ENCODE measurements at places on chromosomes 11 and 22. TPM values are rescaled to one million over a fixed set of nuclear protein-coding genes. Genes with fewer than 3 reads are reported as not detected.

The UPB1 gene
- 0.40 TPM for total RNA-seq

- no peak for DNase-seq
Observed at GRCh38 chr11:43440486-43440885, 81.8 kb downstream of the TTC17 start.

DNA sequence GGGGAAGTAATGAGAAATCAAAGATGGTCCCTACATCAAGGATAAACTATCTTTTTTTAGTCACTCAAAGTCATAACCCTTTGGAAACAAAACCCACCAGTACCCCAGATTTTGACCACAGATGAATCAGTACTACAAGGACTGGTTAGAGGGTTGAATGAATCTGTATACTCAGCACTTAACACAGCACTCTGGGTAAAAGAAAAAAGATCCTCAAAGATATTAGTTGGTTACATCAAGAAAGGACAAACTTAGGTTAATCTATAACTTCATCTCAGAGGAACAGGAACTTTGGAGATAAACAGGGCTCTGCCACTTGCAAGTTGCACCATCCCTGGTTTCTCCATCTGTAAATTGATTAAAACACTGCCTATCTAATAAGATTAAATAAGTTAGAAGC, 18.8 kb downstream of the SC5D start:
- DNase-seq: no peak

DNA sequence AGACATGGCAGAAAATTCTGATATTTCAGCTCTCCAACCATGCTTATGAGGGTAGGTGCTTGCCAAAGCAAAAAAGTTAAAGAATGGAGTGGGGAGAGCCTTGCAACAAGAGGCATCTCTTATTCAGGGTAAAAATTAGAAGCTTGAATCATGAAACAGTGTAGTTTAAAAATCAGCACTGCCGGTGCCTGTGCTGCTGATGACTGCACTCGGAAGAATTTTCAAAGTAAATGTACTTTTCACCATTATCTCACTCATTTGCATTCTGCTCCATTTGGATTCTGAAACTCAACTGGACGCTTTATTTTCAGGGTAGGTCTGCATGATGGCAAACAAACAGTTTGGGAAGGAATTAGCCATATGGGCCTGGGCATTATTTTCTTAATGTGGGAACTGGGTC, 126.3 kb downstream of the KIRREL3 start:
- no peak for DNase-seq

DNA sequence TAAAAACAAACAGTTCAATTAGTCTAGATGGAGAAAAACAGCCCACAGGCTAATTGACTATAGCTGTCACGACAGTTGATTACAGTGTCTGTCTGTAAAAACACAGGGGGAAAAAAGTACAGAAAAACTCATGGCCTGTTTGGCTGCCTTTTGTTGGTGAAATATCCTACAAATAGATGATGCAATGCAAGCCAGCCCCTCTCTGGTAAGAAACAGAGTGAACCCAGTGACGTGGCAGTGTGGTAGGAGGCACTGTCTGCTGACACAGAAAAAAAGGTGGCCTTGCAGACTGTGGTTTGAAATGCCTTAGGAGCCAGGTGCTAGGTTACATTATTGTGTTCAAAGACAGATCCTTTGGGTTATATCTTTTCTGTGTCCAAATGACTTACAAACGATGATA, 431.4 kb upstream of the CCDC90B start:
- DNase-seq: no peak

The MPPED1 gene
- total RNA-seq: not detected

- peak; percentile 67 for DNase-seq
Observed at GRCh38 chr22:31947296-31947695, 3.0 kb downstream of the YWHAH start.

GRCh38 chr11:16603890-16604793, 134.3 kb upstream of the C11orf58 start:
- DNase-seq: no peak

GRCh38 chr11:17384002-17384511, 4.4 kb downstream of the KCNJ11 start:
- peak; percentile 85 for DNase-seq

GRCh38 chr11:125313271-125314219, 149.0 kb downstream of the PKNOX2 start:
- no peak for DNase-seq

DNA sequence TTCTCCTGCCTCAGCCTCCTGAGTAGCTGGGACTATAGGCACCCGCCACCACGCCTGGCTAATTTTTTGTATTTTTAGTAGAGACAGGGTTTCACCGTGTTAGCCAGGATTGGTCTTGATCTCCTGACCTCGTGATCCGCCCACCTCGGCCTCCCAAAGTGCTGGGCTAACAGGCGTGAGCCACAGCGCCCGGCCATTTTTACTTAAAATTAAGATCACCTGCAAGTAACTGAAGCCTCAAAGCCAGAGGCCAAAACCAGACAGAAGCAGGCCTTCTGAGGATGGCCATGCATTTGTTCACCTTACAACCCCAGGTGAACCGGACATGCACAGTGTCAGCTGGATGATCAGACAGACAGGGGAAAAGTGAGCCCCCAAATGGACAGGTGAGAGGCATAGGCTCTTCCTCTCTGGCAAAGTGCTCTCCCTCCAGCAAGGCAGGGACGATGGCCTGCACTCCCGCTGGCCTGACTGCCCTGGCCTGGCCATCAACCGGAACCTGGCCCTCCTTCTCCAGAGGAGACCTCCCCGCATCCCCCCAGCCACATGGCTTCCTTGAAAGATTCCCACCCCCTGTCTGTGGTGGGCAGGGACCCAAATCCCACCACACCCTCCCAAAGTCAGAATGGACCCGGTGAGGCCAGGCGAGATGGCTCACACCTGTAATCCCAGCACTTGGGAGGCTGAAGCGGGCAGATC, 25.9 kb downstream of the APOBEC3H start:
- DNase-seq: no peak

DNA sequence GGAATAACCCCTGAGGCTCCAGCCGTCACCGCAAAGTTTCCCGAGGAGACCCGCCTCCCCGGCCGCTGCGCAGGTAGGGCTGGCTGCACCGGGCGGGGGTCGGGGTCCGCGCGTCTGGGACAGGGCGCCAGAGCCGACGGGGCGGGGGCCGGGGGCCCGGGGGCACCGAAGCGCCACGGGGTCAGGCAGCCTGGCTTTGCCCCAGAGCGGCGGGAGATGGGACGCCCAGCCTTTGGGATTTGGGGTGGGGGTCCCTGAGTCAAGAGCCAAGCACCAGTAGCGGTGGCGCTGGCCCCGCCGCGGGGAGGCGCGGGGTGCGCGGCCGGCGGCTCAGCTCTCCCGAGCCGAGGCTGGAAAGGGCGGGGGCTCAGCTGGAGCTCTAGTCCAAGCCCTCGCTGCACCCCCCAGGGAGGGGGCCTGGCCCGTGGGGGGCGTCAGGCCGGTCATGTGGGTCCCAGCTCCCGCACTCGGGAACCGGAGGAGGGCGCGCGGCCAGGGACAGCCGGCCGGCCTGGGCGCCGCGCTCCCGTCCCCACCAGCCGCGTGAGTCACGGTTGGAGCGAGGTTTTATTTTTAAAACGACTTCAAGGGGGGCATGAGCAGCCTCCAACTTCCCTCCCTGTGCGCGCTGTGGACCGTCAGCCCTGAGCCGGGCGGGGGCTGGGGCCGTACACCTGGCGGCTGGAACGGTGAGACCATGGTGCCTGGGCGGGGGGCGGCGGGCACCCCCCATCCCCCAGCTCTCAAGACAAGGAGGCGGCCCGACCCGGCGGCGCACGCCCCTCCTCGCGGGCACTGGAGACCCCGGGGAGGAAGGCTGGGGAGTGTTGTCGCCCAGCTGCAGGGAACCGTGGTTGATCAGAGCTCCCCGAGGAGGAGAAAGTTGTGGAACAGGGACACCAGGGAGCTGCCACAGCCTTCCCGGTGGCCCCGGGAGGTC, 626 bp downstream of the FLRT1 start:
- DNase-seq: no peak

DNA sequence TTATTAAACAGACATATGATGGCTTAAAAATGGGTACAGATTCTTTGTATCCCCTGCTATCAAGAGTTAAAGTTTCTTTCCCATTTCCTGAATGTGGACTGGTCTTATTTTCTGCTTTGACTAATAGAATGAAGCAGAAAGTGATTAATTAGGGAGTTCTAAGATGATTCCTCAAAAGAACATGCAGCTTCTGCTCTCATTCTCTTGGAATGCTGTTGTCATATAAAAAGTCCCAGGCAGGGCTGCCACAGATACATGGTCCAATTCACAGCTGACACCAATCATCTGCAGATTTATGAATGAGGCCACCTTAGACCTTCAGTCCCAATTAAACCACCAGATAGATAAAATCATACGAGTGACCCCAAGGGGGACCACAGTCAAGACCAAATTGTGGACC, 844.5 kb upstream of the RAG2 start:
- no peak for DNase-seq

- DNase-seq: no peak
Observed at GRCh38 chr11:69170704-69171103, 15.0 kb downstream of the SMIM38 start.

DNA sequence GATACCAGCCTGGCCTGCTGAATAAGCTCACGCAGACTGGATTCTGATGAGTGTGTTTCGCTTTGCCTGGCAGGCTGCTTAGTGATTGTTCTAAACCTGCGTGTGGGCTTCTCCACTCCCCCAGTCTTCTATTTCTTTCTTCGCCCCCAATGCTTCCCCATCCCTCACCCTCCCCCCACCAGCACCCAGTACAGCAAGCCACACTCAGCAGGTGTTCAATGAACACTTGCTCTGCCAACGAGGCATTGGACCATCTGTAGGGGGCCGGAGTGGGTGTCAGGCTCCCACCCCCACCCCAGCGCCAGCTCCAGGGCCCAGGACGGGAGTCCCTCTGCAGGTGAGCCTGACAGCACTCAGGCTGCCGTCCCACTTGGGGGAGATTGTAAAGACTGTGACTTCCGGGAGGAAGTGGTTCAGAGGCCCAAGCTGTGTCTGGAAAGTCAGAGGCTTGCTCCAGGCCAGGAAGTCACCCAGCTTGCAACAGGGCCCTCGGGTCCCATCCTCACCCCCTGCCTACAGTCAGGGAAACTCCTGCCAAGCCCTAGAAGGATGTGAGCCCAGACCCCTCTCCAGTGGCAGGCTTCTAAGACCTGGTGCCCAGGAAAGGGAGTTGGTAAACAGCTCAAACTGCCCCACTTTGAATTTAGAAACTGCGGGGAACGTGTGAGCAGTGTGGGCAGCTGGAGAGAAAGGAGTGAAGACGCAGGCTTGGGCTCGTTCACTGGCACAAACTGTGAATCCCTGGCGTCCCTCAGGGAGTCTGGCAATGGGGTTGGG, 66.3 kb upstream of the PRDM11 start:
- peak; percentile 63 for DNase-seq

The CRYBB1 gene
- not detected for total RNA-seq

GRCh38 chr22:20748731-20749428, 25.0 kb upstream of the SERPIND1 start:
- no peak for DNase-seq

DNA sequence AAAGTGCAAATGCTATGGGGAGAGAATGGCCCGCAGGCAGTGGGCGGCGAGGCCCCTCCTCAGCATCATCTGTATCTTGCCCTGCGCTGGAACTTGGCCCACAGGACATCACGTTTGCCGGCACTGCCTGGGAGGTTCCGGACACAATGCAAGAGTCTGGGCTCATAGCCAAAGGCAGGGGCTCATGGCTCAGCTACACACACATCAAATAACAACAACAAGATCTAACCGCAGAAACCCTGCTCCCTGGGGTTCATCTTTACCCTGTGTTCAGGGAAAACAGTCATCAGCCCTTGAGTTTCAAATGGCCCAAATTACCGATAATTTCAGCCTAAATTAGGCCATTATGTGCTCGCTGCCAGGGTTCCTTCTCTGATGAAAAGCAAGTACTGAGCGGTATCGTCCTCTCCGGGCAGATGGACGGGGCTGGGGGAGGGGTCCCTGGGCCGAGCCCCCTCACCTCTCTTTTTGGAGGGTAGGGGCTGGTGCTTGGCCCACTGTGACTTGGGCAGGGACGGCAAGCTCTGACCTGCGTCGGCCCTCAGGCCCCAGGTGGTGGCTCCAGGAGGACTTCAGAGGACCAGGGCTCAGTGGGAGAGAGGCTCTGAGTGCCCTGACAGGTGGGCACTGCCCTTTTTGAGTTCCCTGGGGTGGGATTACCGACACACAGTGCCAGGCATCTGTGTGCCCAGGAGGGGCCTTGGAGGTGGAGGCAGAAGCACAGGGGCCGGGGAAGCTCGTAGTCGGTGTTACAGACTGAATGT, 25.0 kb upstream of the GAL start:
- DNase-seq: no peak

The TTLL12 gene
- 42.9 TPM for total RNA-seq

The SLC39A13 gene
- total RNA-seq: 28.1 TPM

- DNase-seq: no peak
Observed at GRCh38 chr11:70851907-70852306, 400.5 kb downstream of the SHANK2 start.

DNA sequence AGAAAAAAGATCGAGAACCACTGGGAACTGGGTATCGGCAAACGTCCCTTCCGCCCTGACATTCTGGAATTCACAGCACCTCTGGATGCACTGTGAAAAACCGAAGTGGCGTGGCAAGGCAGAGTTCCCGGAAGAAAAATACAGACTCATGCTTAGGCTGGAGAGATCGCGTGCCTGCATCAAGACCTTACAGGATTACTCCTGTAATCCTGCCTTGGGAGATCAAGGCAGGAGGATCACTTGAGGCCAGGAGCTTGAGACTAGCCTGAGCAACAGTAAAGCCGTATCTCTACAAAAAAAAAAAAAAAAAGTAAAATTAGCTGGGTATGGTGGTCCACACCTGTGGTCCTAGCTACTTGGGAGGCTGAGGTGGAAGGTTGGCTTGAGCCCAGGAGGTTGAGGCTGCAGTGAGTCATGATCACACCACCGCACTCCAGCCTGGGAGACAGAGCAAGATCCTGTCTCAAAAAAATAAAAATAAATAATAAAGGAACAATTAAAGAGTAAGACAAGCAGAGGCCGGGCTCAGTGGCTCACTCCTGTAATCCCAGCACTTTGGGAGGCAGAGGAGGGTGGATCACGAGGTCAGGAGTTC, 19.9 kb upstream of the TEF start:
- no peak for DNase-seq

- DNase-seq: no peak
Observed at GRCh38 chr11:24645563-24645962, 148.7 kb downstream of the LUZP2 start.

GRCh38 chr22:25131198-25131887, 68.3 kb upstream of the CRYBB3 start:
- no peak for DNase-seq

The ABTB2 gene
- total RNA-seq: 0.55 TPM

The ANKK1 gene
- not detected for total RNA-seq

DNA sequence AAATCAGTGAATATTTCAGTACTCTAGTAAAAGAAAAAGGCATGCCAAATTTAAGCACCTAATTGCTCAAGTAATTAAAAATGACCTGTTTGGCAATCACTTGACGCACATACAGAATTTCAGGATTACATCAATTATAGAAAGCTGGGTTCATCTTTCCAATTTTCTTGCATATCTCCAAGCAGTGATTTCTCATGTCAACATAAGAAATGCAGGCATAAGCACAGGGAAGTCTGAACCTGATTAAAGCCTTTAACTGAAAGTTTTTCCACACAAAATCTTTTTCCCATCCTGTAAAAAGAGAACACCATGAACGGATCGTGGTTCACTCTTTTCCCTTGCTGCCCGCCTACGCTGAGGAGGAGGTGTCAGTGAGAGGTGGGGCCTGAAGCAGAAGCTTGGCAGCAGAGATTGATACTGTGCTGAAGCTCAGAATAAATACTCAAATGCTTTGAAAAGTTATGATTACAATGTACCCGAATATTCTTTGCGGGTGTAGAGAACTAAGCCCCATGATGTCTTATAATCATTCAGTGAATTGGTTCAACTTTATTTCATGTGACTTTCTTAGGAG, 704.1 kb upstream of the CCDC90B start:
- DNase-seq: no peak

GRCh38 chr11:83191986-83192385, 1.5 kb upstream of the ANKRD42 start:
- DNase-seq: no peak

Measured in activated CD4-positive, alpha-beta T cell treated with anti-CD3 and anti-CD28 coated beads, Interleukin-2, amount 10 ng/mL, durations not matched to agents 7 days and 5 days (primary cell).